Panc1 (cell line): ENCODE measurements at places on chromosomes 6 and 20.

GRCh38 chr6:161189891-161190290, 84.0 kb downstream of the AGPAT4 start:
- no peak for DNase-seq

DNA sequence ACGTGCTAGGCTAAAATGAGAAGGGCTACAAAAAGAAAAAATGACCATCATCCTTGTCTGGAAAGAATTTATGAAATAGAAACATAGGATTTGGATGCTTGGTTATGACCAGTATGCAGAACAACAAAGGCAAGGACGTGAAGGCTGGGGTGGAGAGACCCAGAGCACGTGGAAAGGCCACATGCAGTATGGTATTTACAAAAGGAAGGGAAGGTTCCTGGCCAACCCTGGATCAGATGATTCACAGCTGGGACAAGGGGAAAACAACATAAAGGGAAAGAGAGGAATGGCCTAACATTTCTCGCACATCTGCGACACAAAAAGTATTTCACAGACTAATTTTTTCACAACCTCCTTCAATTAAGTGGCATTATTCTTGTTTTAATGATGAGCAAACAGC, 8.2 kb downstream of the STX7 start:
- no peak for DNase-seq

- DNase-seq = no peak
Observed at GRCh38 chr6:131062241-131063027, 611 bp downstream of the EPB41L2 start.

DNA sequence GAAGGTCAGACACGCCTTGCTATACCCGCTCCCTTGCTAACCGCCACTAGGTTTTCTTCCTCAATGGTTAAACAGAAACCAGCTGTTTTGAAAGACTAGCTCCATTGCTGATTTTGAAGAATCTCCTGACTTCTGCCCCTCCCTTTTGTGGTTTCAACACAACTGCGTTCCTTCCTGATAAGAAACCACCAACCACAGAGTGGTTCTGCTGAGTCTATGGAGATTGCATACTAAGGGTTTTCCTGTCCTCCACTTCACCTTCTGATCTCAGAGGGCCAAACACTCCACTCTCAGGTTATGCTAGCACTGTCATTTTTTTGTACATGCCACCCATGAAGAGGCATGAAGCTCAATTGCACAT, 207.9 kb downstream of the MYLK4 start:
- DNase-seq = no peak

DNA sequence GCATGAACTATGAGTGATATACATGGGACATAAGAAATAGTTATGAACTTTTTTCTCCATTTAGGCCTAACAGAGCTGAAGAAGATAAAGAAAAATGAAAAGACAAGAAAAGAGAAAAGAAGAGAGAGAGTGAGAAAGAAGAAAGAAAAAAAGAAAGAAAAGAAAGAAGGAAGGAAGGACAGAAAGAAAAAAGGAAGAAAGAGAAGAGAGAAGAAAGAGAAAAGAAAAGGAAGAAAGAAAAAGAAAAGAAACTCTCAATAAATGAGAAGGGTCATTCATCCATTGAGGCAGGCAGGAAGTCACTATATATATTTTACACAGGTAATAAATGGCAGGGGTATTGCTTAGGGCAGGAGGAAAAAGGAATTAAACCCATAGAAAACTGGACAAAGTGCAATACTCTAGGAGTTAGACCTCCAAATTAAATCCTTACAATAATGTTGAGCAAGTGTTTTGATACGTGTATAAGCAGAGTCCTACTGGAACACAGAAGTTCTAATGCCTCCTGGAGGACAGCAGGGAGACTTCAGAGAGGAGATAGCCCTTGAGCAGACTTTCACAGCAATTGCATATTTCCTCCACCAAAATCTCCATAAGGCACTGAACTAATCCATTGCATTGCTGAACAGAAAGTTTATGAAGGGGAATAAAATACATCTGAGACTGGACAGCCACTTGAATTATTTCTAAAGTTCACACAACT, 86.4 kb upstream of the TENT5A start:
- DNase-seq = no peak

GRCh38 chr6:27871924-27872638, 40.1 kb downstream of the OR2B2 start:
- DNase-seq = peak; percentile 99
